ENCODE measurements at places on chromosomes 7 and 10.

DNA sequence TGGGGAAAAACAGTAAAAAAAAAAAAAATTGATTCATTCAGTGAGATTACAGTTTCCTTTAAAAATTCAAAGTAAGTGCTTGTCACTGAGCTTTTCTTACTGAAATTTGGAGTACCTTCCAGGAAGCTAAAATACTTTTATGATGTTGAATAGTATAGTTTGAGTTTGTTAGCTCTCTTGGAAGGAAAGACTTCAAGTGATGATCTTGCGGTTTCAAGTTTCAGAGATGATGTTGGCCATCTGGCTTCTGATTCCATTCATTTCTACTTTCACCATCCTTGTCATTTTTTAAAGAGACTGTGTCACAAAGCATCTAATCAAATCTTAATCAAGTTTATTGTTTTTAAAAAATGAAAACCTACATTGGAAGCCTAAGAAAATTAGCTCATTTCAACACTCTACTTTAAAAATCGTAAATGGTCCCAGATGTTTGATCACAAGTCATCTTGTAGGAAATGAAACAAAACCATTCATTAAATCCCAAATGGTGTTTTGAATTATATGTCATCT lies 4.9 kb upstream of the HERPUD2 start:
- DNase-seq = no peak

- DNase-seq = no peak
Measured at GRCh38 chr10:100600218-100600617, 64.5 kb downstream of the HIF1AN start.

GRCh38 chr7:7254908-7255307 lies 72.6 kb downstream of the C1GALT1 start:
- DNase-seq = no peak

GRCh38 chr7:142885311-142886230 lies at the start of gene TRPV6:
TSS of gene TRPV6 (minus strand) at chr7:142885745.
- DNase-seq = no peak

DNA sequence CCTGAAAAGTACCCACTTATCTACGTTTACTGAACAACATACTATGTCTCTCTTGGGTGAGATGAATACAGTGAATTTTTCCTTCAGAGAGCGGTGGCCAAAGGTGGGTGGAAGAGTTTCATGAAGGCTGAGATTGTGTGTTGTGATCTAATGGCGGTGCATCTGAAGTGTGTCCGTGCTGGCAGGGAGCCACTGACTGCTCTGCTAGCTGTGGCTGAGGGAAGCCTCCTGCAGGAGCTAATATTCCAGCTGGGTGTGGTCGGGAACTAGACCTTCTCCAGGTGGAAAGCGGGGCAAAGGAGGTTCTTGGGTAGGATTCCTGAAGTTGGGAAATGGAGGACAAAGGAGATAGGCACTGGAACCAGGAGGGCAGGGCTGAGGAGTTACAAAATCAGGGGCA lies 69.2 kb upstream of the GRB10 start:
- no peak for DNase-seq

- no peak for DNase-seq
Measured at GRCh38 chr10:126301701-126302475, 86.4 kb downstream of the ADAM12 start.

DNA sequence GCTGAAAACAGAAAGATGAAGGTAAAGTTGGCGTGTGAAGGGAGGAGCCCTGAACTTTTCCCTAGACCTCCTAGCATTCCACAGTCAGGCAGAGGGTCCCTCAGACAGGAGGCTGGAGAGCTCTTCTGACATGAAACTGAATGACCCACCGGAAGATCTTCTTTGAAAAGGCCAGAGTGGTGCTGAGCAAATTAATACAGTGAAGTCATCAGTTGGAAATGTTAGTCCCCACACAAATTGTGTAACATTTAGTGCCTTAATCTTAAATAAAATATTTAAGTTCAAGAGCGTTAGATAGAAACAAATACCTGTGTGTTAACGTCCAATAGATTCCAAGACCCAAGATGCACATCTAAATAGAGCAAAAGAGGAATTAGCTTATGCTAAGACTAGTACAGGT lies 49.0 kb upstream of the WNT16 start:
- no peak for DNase-seq

DNA sequence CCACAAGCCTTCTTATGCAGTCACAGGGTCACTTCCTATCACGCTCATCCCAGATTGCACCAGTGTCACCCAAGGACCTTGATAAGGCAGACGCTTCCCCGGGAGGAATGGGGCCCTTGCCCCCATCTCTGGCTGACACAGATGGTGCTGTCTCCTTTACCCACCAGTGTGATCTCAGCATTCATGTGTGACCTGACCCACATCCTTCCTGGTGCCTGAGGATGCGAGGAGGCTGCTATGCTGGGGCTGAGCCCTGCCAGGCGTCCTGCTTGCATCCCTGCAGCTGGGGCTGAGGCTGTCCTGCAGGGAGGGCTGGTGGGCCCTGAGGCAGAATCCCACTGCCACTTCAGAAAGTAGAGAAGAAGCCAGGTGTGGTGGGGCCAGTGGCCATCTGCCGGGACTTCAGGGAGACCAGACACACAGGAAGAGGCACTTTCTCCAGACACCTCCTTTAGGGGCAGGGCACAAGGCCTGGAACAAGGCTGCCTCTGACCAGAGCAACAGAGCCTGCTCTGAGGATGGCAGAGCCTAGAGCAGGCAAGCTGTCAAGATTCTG lies 35.3 kb downstream of the RASGEF1A start:
- DNase-seq = no peak

DNA sequence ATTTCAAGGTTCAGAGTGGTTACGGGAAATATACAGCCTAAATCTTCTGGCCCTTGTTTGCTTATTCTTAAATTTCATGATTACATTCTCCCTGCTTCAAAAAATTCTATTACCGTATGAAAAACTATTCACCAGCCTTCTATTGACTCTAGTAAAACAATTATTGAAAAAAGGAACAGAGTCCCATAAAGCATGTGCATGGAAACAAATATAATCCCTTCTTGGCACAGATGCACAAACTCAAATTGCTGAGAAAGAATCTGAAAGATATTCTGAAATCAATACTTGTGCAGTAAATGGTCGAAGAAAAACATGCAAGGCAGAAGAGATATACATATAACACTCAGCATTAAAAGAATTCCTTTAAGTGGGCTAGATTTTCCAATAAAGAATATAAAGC lies 83.6 kb downstream of the LRRN3 start:
- DNase-seq = no peak
